ENCODE measurements at places on chromosomes 3 and 15.

DNA sequence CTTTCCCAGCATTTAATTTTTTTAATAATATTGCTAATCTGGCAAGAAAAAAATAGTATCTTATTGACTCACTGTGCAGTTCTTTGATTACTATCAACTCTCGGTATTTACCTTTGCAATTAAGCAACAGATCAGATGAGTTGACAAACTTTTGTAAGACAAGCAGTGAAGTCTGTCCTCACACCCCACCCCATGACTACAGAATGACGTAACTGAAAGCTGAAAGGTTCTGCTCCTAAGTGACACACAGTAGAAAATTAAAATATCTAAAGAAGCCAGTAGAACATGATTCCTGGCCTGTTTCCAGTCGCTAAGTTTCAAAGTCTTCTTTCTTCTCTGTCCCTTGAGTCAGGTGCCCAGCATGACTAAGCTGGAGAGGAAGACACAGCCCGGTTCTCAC, 135.5 kb downstream of the STT3B start:
- no peak for DNase-seq

DNA sequence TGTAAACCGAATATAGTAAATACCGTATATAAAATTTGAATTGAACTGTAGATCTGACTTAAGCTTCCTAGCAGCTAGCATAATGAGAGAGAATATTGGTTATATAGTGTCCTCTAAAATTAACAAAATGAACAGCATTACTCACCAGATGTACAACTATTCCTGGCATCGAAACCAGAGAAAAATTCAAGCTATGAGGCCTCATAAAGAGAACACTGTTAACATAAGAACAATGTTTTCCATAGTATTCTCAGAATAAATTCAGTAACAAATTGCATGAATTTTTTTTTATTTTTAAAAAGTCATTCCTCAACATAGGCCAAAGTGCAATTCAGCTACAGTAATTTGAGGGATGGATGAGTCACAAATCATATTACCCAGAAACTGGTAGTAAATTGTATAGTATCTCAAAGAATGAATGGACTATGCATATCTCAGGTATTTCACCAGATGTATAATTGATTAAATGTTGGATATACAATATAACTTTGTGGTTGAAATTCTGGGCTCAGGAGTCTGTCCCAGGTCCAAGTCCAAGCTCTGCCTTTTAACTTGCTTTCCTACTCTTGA, 5.0 kb downstream of the TMEM207 start:
- no peak for DNase-seq

- DNase-seq: no peak
Observed at GRCh38 chr3:149466192-149466591, 8.3 kb upstream of the TM4SF4 start.

DNA sequence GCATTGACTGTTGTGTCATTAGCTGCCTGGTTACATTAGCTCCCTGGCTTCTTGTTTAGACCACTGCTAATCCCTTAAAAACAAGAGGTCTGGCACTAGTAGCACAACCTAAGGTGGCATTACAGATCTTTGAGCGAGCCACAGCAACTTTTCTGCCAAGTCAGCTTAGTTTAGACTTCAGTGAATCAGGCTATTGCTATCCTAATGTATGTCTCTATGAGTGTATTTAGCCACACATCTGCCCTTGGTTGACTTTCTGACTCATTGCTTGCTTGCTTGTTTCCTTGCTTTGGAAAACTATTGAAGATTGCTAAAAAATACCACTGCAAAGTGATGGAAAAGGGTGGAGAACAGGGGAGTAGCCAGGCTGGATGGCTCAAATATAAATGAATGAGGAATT, 50.2 kb downstream of the CHP1 start:
- DNase-seq: no peak

GRCh38 chr3:188465311-188465710, 311.4 kb downstream of the LPP start:
- no peak for DNase-seq

- peak; percentile 36 for DNase-seq
Observed at GRCh38 chr3:55654123-55654760, 167.1 kb upstream of the WNT5A start.

- no peak for DNase-seq
Observed at GRCh38 chr3:171974986-171975837, 64.2 kb upstream of the FNDC3B start.

GRCh38 chr3:143901105-143901504, 52.8 kb upstream of the SLC9A9 start:
- peak; percentile 9 for DNase-seq

DNA sequence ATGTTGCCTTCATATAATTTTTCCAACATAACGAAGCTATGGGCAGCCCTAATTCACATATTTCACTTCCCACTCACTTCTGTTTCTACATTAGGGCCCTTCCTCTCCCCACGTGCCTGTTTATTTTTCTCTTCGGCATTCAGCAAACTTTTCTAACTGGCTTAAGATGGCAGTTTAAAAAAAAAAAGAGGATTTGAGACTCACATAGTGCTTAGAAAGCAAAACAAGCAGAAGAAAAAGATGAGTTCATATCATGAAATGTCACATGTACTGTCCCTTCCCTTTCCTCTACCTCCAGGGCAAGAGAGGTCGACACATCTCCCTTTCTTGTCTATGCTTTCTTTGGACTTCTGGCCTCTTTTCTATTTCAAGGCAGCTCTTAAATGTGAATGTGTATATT, 30.6 kb downstream of the SLC49A4 start:
- no peak for DNase-seq

DNA sequence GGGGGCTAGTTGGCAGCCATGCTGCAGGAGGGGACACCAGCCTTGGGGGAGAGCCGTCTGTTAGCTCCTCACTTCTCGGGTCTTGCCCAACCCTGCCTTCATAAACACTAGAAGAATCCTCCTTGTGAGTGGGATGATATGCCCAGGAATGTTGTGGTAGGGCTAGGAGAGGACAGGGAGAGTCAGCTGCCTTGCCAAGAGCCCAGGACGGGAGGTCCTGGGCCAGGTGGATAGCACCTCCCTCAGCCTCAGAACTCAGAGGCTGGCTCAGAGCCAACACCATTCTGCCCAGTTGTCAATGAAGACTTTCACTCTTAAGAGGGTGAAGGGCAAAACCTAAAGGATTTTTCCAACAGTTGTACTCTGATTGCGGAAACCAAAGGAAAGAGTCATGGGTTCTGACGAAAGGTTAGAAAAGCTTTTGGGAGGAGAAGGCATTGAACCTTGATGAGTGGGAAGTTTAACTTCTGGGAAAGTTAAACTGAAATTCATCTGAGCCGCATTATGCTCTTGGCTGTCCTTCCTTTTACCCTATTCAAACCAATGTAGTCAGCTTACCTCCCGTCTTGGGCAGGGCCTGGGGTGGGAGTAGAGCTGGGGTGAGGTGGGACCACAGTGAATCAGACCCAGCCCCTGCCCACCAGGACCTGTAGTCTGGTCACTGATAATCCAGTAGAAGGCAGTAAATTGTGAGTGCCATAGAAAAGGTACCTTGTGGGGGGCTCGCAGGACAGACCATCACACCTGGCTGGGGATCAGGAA, 81.9 kb downstream of the FAM43A start:
- DNase-seq: no peak

DNA sequence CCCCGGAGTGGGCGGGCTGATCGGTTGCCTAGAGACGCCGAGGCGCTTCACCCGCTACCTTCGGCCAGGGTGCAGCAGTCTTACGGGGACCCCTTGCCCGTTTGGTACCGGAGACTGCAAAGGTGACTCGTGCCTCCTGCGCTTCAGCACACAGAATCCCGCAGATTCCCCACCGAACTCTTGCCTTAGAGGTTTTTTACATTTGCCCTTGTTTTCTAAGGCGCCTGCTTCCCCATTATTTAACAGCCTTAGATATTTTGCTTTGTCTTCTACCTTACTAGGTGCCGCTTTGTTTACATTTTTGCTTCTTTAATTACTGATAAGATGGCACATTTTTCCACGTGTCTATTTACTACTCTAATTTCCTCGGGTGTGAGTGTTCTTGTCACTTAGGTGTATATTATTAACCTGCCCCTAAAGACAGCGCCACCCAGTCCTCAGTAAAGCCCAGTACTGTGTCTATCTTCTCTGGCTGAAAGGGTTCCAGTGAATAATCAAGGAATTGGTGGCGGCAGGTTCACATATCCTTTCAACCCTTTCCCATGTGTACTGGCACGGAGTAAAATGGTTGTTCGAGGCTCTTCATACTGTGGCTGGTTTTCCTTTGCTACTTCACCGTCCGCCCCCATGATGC, 573 bp upstream of the CEP152 start:
- DNase-seq: no peak

DNA sequence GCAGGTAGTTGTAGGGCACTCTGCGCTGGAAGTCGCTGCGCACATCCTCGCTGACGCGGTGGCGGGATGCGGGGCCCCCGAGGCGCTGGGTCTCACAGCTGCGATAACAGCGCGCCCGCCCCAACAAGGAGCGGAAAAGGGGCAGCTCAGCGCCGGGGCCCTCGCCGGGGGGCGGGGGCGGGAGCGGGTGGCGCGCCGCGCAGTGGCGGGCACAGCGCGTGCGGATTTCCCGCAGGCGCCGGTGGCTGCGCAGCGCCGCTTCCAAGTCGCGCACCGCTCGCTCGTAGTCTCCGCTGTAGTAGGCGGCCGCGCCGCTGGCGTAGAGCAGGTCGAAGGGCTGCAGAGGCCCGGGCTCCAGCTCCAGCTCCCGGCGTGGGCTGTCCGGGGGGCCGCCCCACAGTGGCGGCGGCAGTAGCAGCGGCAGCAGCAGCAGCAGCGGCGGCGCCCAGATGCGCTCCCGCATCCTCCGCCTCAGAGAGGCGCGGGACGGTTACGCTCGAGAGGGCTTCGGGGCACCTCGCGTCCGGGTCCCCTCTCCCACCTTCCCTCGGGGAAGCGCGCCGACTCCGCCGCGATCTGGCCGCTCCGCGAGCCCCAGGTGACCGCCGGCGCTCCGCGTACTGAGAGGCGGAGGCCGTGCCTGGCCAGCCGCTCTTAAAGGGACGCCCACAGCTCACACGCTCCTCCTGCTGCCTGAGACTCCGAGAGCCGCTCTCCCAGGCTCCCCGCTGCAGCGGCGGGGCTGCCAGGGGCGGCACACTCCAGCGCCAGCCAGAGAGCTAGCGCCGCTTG, at the start of gene P3H2:
Gene P3H2 (minus strand): TSS at position 629 of the 792 bp plus-strand sequence. CDS start 166 bp downstream, at position 463.
- DNase-seq: peak; percentile 91

- no peak for DNase-seq
Observed at GRCh38 chr15:62593681-62594399, 428.8 kb upstream of the C2CD4B start.

- DNase-seq: no peak
Observed at GRCh38 chr3:135581806-135582205, 383.7 kb upstream of the PPP2R3A start.

DNA sequence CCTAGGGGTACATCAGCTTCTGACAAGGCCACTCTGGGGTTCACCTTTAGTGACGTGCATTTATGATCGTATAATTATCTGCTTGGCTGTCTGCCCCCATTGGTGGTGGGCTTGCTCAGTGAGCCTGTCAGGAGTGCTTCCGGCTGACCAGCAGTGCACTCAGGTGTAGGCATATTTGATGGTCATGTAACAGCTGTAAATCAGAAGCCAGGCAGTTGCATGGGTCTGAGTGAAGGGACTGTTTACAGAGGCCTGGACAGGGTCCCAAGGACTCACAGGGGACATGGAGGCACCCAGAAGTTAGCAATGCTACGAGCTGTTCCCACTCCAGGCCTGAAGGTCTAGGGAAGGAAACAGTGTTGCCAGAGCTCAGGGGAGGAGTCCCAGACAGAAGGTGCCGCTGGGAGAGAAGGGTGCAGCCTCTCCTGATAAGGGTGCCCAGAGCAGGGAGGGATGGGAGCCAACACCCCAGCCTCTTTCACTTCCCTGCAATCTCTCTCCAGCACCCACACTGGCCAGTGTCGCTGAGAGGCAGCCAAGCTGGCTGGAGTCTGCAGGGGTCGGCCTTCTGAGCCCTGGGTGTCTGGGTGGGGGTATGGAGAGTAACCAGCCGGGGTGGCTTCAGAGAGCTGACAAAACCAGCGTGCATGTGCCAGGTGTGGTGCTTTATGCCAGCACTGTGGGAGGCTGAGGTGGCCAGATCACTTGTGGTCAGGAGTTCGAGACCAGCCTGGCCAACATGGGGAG, 61.3 kb upstream of the PRR23E start:
- no peak for DNase-seq

GRCh38 chr3:12458901-12459300, 25.4 kb upstream of the TSEN2 start:
- no peak for DNase-seq

- no peak for DNase-seq
Observed at GRCh38 chr3:124126436-124127023, 134.6 kb upstream of the ROPN1 start.

DNA sequence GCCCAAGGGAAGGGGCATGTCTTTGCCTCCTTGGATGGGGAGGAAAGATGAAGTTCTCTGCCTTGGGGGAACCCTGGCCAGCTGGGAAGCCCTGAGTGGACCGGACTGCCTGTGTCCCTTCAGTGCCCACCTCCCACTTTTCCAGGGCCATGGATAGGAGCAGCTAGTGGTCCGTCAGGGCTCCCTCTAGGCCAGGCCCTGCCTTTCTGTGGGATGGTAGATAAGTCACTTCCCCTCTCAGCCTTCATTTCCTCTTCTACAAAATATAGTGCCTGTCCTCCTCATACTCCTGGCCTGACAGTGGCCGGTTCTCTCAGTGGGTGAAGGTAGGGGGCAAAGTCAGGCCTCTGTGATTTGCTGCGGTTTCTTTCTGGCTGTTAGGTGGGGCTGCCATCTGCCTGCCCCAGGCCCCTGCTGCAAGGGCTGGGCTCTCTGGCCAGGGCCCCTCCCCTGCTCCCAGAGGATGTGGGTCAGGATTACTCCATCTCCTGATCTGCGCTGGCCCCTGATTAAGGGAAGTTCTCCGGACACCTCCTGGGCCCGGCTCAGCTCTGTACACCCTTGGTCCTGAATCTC, 1.4 kb downstream of the PLEKHO2 start:
- no peak for DNase-seq

DNA sequence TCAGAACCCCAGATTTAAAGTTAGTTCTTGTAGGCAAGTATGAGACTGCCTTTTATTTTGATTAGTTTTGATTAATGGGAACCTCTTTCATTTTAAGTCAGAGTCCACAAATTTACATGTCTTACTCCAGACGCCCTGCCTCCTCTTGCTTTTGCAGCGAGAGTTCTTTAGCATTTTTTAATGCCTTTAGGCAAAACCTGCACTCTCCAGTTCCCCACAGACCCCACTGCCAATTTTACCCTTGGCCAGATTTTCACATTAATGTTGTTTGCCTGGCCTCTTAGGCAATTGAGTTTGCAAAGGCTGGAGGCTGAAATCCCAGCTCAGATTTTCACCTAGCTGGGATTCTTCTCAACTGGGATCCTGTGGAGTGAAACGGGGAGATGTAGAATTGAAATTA, 85.8 kb downstream of the GAP43 start:
- DNase-seq: no peak

DNA sequence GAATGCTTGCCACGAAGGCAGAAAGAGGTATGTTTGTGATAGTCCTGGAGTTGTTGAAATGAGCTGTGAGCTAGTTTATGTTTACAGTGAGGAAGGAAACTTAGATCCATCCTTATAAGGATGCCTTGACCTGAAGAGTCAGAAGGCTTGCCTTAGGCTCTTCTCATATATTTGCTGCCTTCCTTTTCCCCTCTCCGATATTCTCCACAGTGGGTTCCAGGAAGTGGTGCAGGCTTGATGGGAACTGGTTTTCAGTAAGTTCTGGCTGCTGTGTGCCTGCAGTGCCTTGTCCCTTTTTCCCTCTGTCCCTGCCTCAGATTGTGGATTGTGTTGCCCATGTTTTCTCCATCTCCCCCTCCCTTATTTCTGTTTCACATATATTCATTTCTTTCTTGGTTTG, 287.3 kb upstream of the UBE2E1 start:
- no peak for DNase-seq
